ENCODE measurements at places on chromosomes 5 and 9. TPM values are rescaled to one million over a fixed set of nuclear protein-coding genes. Genes with fewer than 3 reads are reported as not detected.

The ZDHHC11 gene
- total RNA-seq, result 13.5 TPM

GRCh38 chr5:12013351-12013750 lies 109.1 kb upstream of the CTNND2 start:
- no peak for DNase-seq

GRCh38 chr9:133278161-133279114 lies 3.4 kb upstream of the ABO start:
- peak; percentile 57 for DNase-seq

DNA sequence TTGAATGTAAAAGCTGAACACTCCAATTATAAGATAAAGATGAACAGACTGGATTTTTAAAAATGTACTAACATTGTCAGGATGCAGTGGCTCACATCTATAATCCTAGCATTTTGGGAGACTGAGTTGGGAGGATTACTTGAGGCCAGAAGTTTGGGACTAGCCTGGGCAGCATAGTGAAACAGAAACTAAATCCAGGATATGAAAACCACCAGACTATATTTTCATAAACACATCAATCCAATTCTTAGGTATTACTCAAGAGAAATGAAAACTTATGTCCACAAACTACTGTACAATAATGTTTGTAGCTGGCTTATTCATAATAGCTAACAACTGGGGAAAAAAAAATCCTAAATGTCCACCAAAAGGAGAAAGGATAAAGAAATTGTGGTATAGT lies 26.8 kb upstream of the NAA35 start:
- DNase-seq, result no peak

- DNase-seq, result no peak
Observed at GRCh38 chr5:36202521-36202961, 39.2 kb downstream of the NADK2 start.

GRCh38 chr5:98771382-98772109 lies 1.9 kb upstream of the RGMB start:
- no peak for DNase-seq

Measured in esophagus muscularis mucosa (tissue), 4 donors.